Karpas-422 (cell line): ENCODE measurements at places on chromosomes 2 and 18. TPM values are rescaled to one million over a fixed set of nuclear protein-coding genes. Genes with fewer than 3 reads are reported as not detected.

DNA sequence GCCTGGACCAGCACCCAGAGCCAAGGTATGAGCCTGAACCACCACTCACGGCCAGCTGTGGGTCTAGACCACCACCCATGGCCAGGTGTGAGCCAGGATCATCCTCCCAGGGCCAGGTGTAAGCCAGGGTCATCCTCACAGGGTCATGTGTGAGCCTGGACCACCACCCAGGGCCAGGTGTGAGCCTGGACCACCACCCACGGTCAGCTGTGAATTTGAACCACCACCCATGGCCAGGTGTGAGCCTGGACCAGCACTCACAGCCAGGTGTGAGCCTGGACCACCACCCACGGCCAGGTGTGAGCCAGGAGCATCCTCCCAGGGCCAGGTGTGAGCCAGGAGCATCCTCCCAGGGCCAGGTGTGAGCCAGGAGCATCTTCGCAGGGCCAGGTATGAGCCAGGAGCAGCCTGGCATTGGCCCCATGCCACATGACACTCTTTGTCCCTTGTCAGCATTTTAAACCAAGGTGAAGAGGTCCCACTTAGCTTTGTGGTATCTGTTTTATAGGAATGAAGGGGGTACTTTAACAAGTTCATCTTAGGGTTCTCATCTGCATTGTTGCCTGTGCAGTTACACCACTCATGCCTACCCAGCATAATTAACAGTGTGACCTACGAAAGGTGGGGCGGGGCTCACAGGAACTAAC, 71.2 kb downstream of the AGAP1 start:
- no peaks in the 10 kb centered on the region for H3K36me3 ChIP-seq
- no peak overlapping the region for H3K27ac ChIP-seq
- no peak overlapping the region for H3K4me3 ChIP-seq
- no peak for DNase-seq
- no peaks in the 10 kb centered on the region for H3K4me1 ChIP-seq
- no peaks in the 10 kb centered on the region for H3K27me3 ChIP-seq

- H3K4me3 ChIP-seq: no peak overlapping the region
- DNase-seq: no peak
- no peak overlapping the region for H3K27ac ChIP-seq
- H3K36me3 ChIP-seq: no peaks in the 10 kb centered on the region
- no peaks in the 10 kb centered on the region for H3K27me3 ChIP-seq
Observed at GRCh38 chr2:12710301-12710700, 6.4 kb upstream of the TRIB2 start.

DNA sequence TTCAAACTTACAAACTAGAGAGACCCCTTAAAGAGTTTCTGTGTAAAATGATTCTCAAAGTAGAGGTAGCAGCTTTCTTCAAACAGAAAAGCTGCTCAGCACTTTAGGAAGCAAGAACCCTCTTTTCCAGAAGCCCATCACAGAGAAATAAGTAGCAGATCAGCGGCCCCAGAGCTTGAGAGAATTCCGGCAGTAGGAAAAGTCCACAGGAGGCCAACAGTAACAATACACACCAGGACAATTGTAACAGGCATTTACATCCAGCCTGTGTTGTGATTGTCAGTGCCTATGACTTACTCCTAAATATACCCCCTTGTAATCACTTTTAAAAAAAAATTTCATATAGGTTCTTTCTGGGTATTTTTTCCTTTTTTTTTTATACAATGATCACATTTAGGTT, 161.4 kb upstream of the ACVR2A start:
- H3K27me3 ChIP-seq: no peaks in the 10 kb centered on the region
- DNase-seq: no peak
- no peak overlapping the region for H3K27ac ChIP-seq
- H3K4me3 ChIP-seq: no peak overlapping the region
- H3K4me1 ChIP-seq: no peaks in the 10 kb centered on the region
- no peaks in the 10 kb centered on the region for H3K36me3 ChIP-seq

DNA sequence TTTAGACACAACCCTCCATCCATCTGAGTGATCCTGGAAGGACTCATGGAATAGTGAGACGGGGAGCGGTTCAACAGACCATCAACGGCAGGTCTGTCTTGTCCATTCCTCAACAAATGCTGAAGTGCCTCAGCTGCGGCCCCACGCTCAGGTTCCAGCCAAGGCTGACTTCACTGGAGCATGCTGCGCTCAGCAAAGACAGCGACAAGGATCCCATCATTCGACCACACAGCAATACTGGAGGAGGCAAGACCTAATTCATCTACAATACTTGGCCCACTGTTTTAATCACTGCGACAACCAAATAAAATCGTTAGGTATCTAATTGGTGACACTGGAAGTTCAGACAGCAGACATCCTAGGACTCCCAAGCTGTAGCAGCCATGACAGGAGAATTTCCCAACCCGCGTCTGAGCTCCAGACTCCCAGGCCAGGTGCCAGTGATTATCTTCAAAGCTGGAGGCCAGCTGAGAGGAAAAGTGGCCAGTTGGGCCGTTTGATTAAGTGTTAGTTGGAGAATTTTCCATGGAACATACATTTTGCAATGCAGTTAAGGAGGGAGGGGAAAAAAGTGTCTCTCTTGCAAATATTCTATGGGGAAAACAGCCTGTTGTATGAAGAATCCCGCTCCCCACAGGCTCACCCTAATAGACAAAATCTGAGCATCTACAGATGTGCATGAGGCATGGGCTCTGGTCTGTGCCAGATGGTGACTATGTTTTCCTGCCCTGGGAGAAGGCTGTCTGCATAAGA, 92.5 kb upstream of the SLC35G4 start:
- no peaks in the 10 kb centered on the region for H3K36me3 ChIP-seq
- H3K27me3 ChIP-seq: no peaks in the 10 kb centered on the region
- H3K4me3 ChIP-seq: no peak overlapping the region
- no peak for DNase-seq
- H3K4me1 ChIP-seq: no peaks in the 10 kb centered on the region

DNA sequence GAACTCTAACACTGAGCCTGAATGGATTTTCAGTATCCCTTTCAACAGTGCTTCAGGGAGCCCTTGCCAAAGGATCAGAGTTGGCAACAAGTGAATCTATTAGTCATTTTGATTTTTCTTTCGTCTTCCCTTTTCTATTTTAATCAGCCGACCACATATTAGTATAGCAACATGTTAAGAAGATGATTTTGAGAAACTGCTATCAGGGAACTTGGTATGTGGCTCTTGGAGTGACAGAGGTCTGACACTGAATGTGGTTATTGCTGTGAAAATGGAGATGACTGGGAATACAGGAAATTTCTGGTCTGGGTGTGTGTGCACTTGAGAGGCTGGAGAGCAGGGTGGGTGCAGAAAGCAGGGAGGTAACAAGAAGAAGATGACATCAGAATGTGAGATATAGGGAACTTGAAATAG, 28.7 kb upstream of the IL1RL1 start:
- H3K36me3 ChIP-seq: no peaks in the 10 kb centered on the region
- no peaks in the 10 kb centered on the region for H3K4me1 ChIP-seq
- H3K27ac ChIP-seq: no peak overlapping the region
- no peaks in the 10 kb centered on the region for H3K27me3 ChIP-seq

DNA sequence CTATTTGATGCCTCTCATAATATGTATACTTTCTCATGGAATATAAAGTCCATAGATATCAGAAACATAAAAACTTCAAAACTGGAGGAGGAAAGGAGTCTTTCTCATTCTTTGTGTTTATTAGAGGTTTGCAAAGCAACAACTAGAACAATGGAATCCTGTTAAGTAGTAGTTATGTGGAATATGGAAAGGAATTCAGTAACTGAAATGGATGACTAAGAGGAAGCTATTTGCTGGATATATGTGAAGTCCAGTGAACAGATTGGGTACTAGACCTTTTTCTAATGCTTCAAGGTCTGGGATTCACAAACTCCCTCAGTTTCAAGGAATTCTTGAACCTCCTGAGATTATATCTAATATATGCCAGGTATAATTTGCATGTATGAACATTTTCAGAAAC, 353.6 kb upstream of the FANCL start:
- no peaks in the 10 kb centered on the region for H3K4me1 ChIP-seq
- H3K4me3 ChIP-seq: no peak overlapping the region
- H3K27ac ChIP-seq: no peak overlapping the region
- DNase-seq: no peak
- H3K27me3 ChIP-seq: no peaks in the 10 kb centered on the region

DNA sequence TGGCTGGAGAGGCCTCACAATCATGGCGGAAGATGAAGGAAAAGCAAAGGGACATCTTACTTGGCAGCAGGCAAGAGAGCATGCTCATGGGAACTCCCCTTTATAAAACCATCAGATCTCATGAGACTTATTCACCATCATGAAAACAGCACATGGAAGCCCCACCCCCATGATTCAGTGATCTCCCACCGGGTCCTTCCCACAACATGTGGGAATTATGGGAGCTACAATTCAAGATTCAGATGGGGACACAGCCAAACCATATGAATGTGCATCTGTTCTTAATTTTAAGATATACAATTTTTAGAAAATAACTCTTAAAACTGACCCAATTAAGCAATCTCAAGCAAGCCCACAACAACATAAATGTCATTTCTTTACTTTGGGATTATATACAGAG, 12.6 kb downstream of the C18orf63 start:
- H3K4me3 ChIP-seq: no peak overlapping the region
- no peaks in the 10 kb centered on the region for H3K27me3 ChIP-seq
- H3K27ac ChIP-seq: no peak overlapping the region
- no peaks in the 10 kb centered on the region for H3K4me1 ChIP-seq
- DNase-seq: no peak
- no peaks in the 10 kb centered on the region for H3K36me3 ChIP-seq

GRCh38 chr18:69484699-69485396, 84.2 kb downstream of the DOK6 start:
- DNase-seq: no peak
- H3K4me3 ChIP-seq: no peak overlapping the region
- H3K4me1 ChIP-seq: no peaks in the 10 kb centered on the region
- H3K27me3 ChIP-seq: no peaks in the 10 kb centered on the region
- H3K36me3 ChIP-seq: no peaks in the 10 kb centered on the region
- H3K27ac ChIP-seq: no peak overlapping the region

- no peaks in the 10 kb centered on the region for H3K27me3 ChIP-seq
- DNase-seq: no peak
- H3K4me3 ChIP-seq: no peak overlapping the region
Observed at GRCh38 chr2:225431105-225431863, 31.8 kb downstream of the NYAP2 start.

GRCh38 chr18:7946734-7947377, 379.7 kb downstream of the PTPRM start:
- H3K27me3 ChIP-seq: no peaks in the 10 kb centered on the region
- H3K36me3 ChIP-seq: no peaks in the 10 kb centered on the region

DNA sequence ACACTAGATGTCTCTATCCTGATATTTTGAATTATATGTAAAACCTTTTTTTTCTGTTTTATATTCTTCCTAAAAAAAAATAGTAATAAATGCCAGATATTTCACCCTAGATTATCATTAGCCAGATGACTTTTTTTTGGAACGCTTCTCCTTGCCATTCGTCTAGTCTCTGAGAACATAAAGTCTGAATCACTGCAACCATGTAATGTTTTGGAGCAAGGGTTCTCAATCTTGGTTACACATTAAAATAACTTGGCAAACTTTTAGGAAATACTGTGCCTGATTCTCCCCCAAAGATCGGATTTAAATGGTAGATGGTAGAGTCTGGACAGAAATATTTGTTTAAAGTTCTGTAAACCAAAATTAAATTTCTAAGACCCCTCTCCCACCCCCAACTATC, 21.0 kb downstream of the SLC25A52 start:
- H3K27ac ChIP-seq: no peak overlapping the region
- peak; percentile 22 for DNase-seq
- H3K4me3 ChIP-seq: no peak overlapping the region
- peaks cover 15% of the 10 kb centered on the region for H3K4me1 ChIP-seq
- H3K36me3 ChIP-seq: no peaks in the 10 kb centered on the region

DNA sequence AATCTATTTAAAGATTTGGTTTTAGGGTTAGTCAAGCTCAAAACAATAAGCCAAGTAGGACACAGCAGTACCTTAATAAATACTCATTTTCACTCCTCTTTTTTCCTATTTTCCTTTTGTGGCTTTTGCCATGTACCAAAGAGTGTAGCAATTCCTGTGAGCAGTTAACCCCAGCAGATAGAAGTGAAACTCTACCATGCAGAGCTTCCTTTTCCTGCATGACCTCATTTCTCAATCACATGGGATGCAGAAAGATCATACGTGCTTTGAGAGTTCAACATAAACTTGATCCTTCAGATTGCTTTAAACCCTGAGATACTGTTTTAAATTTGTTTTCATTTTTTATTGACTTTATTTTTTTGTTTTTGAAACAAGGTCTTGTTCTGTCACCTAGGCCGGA, 99.1 kb upstream of the ARHGAP15 start:
- H3K4me3 ChIP-seq: no peak overlapping the region
- DNase-seq: no peak
- H3K4me1 ChIP-seq: no peaks in the 10 kb centered on the region
- no peak overlapping the region for H3K27ac ChIP-seq
- no peaks in the 10 kb centered on the region for H3K36me3 ChIP-seq

- H3K4me3 ChIP-seq: no peak overlapping the region
- H3K36me3 ChIP-seq: no peaks in the 10 kb centered on the region
- no peaks in the 10 kb centered on the region for H3K4me1 ChIP-seq
- H3K27me3 ChIP-seq: no peaks in the 10 kb centered on the region
- H3K27ac ChIP-seq: no peak overlapping the region
Observed at GRCh38 chr18:42289526-42289925, 334.5 kb downstream of the PIK3C3 start.

- H3K27ac ChIP-seq: no peak overlapping the region
- no peak overlapping the region for H3K4me3 ChIP-seq
- no peaks in the 10 kb centered on the region for H3K4me1 ChIP-seq
- H3K27me3 ChIP-seq: no peaks in the 10 kb centered on the region
- DNase-seq: peak; percentile 74
Observed at GRCh38 chr2:10900216-10901109, 11.3 kb upstream of the KCNF1 start.

DNA sequence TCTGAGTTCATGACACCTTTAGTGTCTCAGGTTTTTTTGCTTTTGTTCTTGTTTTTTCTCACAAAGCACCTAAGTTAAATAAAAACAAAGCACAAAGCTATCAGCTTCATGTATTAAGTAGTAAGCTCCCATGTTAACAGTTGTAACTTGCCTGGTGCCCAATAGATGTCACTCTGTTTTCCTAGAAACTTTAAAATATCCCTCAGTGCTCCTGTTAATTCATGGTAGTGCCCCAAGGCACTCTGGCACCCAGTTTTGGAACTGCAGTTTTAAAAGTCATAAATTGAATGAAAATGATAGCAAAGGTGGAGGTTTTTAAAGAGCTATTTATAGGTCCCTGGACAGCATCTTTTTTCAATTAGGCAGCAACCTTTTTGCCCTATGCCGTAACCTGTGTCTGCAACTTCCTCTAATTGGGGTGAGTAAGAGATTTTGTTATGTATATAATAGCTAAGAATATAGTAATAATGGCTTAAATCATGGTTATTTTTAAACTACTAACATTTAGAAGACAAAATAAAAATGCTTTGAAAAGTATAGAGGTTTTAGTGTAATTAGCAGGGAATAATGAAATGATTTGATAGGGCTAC, 555.0 kb upstream of the TMEFF2 start:
- H3K27ac ChIP-seq: no peak overlapping the region
- H3K36me3 ChIP-seq: no peaks in the 10 kb centered on the region
- no peak overlapping the region for H3K4me3 ChIP-seq
- no peak for DNase-seq
- no peaks in the 10 kb centered on the region for H3K27me3 ChIP-seq

ADRA2B gene
- not detected in 2 replicates for total RNA-seq

ZSWIM2 gene
- total RNA-seq: not detected in 2 replicates

GAREM1 gene
- total RNA-seq: 0.11 and 0.22 TPM in 2 replicates

SMAD7 gene
- total RNA-seq: 1.3 and 2.1 TPM in 2 replicates

PARD3B gene
- not detected in 2 replicates for total RNA-seq

PROKR1 gene
- total RNA-seq: not detected in 2 replicates

TSPYL6 gene
- 0.60 TPM in 1 of 2 replicates, not detected in the other for total RNA-seq
